ENCODE measurements at places on chromosomes 6 and 20. TPM values are rescaled to one million over a fixed set of nuclear protein-coding genes. Genes with fewer than 3 reads are reported as not detected.

IL17F gene
- polyA plus RNA-seq: not detected

PSORS1C1 gene
- 40.5 TPM for polyA plus RNA-seq

PRSS16 gene
- 31.6 TPM for polyA plus RNA-seq

TRIM15 gene
- 122 TPM for polyA plus RNA-seq

DNAH8 gene
- polyA plus RNA-seq: 0.01 TPM

GID8 gene
- polyA plus RNA-seq: 16.5 TPM

EPB41L1 gene
- polyA plus RNA-seq: 11.0 TPM

TSPO2 gene
- 1.9 TPM for polyA plus RNA-seq

IYD gene
- 5.9 TPM for polyA plus RNA-seq

FAM110A gene
- 11.4 TPM for polyA plus RNA-seq

PLG gene
- polyA plus RNA-seq: not detected

ZBTB2 gene
- 8.1 TPM for polyA plus RNA-seq

WFDC5 gene
- polyA plus RNA-seq: not detected

UST gene
- 1.4 TPM for polyA plus RNA-seq

SRPK1 gene
- polyA plus RNA-seq: 48.0 TPM

NKAIN2 gene
- polyA plus RNA-seq: not detected

DNA sequence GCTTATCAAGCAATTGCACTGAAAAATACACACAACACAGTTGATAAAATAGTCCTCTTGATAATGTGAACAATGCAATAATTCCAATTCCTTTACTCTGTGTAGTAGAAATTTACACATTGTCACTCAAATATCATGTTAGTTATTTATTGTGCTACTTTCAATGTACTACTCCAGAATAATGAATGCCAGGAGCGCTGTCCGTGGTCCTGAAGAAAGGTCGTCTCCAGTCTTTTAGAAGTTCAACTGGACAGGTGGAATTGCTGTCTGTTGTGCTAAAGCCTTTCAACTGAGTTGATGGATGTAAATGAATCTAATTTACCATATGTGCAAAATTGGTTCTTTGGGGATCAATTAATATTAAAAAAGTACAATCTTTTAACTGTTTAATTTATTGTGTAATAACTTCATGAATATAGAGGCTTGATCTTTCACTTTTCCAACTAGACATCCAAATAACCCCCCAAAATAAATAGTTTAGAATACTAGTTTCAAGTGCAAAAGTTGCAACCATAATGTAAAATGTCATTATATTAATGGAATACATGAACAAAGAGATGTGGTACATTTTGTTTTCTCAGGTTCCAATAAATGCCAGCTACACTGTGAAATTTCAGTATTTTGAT lies 3.2 kb downstream of the GRIK2 start:
- H3K27me3 ChIP-seq: peaks cover 3% of the 10 kb centered on the region
- peak; percentile 71 for DNase-seq
- no peaks in the 10 kb centered on the region for H3K36me3 ChIP-seq
- no peak overlapping the region for H3K4me3 ChIP-seq

GRCh38 chr6:120473804-120474203 lies 860.5 kb downstream of the TBC1D32 start:
- H3K27ac ChIP-seq: no peak overlapping the region
- DNase-seq: no peak
- no peaks in the 10 kb centered on the region for H3K4me1 ChIP-seq
- H3K27me3 ChIP-seq: no peaks in the 10 kb centered on the region
- no peaks in the 10 kb centered on the region for H3K36me3 ChIP-seq

DNA sequence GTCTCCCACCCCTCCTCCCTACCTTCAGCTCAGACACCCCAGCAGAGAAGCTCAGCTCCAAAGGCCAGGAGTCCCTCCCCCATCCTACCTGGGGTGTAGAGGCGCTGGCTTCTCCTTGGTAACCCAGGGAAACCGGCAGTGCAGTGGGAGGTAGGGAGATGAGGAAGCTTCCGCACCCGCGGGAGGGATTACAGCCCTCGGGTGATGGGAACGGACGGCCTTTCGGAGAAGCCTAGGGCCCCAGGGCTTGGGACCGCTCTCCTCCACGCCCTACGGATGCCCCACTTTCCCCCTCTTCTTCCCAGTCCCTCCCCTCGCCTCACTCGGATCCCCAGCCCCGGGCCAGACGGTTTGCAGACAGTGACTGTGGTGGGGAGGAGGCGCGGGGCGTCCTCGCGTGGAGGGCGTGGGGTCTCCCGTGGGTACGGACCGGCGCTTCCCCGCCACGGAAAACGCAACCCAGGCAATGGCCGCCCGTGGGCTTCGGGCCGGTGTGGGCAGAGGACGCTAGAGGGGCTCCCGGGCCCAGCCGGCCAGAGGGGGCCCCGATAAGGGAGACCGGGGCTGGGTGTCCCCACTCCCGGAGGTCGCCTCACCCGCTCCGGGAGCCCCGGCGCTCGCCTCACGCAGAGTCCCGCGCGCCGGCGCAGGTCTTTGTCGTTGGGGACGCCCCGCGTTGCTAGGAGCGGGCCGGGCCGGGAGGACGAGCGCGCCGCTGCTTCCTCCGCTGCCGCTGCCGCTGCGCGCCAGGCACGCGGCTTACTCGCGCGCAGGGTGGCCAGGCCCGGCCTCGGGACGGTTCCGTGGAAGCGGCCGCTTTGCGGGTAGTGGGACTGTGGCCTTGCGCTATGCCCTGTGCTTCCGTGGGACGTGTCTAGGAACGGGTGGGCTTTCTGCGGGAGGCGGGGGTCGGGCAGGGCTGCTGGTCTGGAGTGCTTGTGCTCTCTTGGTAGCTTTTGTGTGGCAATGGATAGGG lies 15.8 kb downstream of the AARS2 start:
- peak; percentile 42 for DNase-seq
- H3K36me3 ChIP-seq: peaks cover 16% of the 10 kb centered on the region
- peak overlapping the region; percentile 32 for H3K4me3 ChIP-seq
- H3K4me1 ChIP-seq: no peaks in the 10 kb centered on the region
- H3K27ac ChIP-seq: no peak overlapping the region

- DNase-seq: no peak
- no peaks in the 10 kb centered on the region for H3K36me3 ChIP-seq
- H3K27ac ChIP-seq: no peak overlapping the region
- no peak overlapping the region for H3K4me3 ChIP-seq
- H3K4me1 ChIP-seq: no peaks in the 10 kb centered on the region
These were observed 404.4 kb downstream of the GJA1 start for GRCh38 chr6:121839896-121840295.

- H3K4me1 ChIP-seq: no peaks in the 10 kb centered on the region
- no peak overlapping the region for H3K27ac ChIP-seq
- no peaks in the 10 kb centered on the region for H3K27me3 ChIP-seq
- H3K36me3 ChIP-seq: no peaks in the 10 kb centered on the region
These were observed 10.9 kb upstream of the MAS1 start for GRCh38 chr6:159879856-159880255.

- no peaks in the 10 kb centered on the region for H3K36me3 ChIP-seq
- H3K4me3 ChIP-seq: no peak overlapping the region
- no peak for DNase-seq
- peak overlapping the region; percentile 68 for H3K27ac ChIP-seq
These were observed 39.7 kb downstream of the PIM1 start for GRCh38 chr6:37209461-37210205.

- no peak for DNase-seq
- H3K27ac ChIP-seq: no peak overlapping the region
- peaks cover under 1% of the 10 kb centered on the region for H3K4me1 ChIP-seq
- no peaks in the 10 kb centered on the region for H3K27me3 ChIP-seq
These were observed 41.5 kb upstream of the MDFI start for GRCh38 chr6:41596807-41597206.

- H3K27ac ChIP-seq: no peak overlapping the region
- H3K36me3 ChIP-seq: no peaks in the 10 kb centered on the region
- no peaks in the 10 kb centered on the region for H3K27me3 ChIP-seq
These were observed 239.0 kb upstream of the KCNQ5 start for GRCh38 chr6:72382602-72383529.

GRCh38 chr20:9918348-9918747 lies 79.5 kb upstream of the PAK5 start:
- peaks cover 14% of the 10 kb centered on the region for H3K4me1 ChIP-seq
- no peak for DNase-seq
- no peaks in the 10 kb centered on the region for H3K27me3 ChIP-seq
- no peak overlapping the region for H3K4me3 ChIP-seq
- H3K27ac ChIP-seq: no peak overlapping the region

- no peaks in the 10 kb centered on the region for H3K36me3 ChIP-seq
- no peak overlapping the region for H3K27ac ChIP-seq
These were observed 47.7 kb upstream of the F13A1 start for GRCh38 chr6:6368040-6368683.

DNA sequence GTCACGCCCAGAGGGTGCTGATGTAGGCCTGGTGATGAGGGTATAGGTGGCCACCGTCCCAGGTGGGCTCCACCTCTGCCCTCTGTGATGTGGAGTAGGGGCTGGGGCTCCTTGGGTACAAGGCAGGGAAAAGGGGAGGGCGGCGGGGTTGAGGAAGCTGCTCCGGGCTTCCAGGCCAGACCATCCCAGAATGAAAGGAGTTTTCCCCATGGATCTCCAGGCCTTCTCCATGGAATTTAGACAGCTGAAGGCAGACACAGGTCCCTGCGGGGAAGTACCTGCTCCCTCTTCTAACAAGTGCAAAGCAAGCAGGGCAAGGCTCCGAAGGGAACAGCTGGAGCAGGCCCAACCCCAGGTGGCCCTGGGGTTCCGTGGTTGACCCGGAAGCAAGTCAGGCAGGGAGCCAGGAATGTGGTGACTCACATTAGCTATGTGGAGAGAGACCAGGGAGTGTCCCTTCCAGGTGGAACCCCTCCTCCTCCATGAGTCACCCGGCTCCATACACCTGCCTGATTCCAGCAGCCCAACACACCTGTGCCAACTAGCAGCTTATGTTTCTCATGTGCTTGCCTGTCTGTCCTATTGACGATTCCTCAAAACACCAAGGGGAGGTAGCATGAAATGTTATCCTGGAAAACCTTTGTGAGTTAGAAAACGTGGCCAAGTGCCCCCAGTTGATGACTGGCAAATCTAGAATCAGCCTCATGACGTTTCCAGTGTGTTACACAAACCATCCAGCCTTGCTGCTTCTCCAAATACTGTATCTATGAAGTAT lies 59.7 kb upstream of the SNX9 start:
- no peaks in the 10 kb centered on the region for H3K36me3 ChIP-seq
- peak; percentile 98 for DNase-seq
- peaks cover 25% of the 10 kb centered on the region for H3K4me1 ChIP-seq
- no peak overlapping the region for H3K4me3 ChIP-seq
- no peaks in the 10 kb centered on the region for H3K27me3 ChIP-seq
- peak overlapping the region; percentile 95 for H3K27ac ChIP-seq

GRCh38 chr20:46709055-46709458 lies 392 bp upstream of the SLC2A10 start:
- H3K27me3 ChIP-seq: no peaks in the 10 kb centered on the region
- DNase-seq: peak; percentile 36
- peaks cover 4% of the 10 kb centered on the region for H3K36me3 ChIP-seq
- peaks cover 15% of the 10 kb centered on the region for H3K4me1 ChIP-seq
- H3K27ac ChIP-seq: peak overlapping the region; percentile 75

GRCh38 chr6:167572841-167573271 lies 248.0 kb downstream of the TTLL2 start:
- DNase-seq: no peak
- no peaks in the 10 kb centered on the region for H3K27me3 ChIP-seq
- no peaks in the 10 kb centered on the region for H3K36me3 ChIP-seq
- H3K4me1 ChIP-seq: no peaks in the 10 kb centered on the region
- no peak overlapping the region for H3K27ac ChIP-seq
- H3K4me3 ChIP-seq: no peak overlapping the region

DNA sequence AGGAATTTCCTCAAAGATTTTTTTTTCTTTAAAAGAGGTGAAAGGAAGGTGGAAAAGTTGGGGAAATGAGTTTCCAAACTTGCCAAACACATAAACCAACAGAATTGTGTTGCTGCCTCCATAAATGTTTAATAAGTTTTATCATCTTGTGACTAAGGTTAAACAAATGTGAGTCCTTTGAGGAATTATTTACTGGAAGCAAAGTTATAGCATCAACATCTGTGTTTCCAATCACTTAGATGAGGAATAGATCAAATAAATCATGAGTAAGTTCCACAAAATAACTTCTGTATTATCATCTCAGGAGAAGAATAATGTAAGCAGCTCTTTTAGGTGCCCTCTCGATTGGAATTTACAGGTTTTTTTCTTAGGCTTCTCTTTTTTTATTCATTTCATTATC lies 20.5 kb downstream of the TSHZ2 start:
- no peak overlapping the region for H3K27ac ChIP-seq
- no peak overlapping the region for H3K4me3 ChIP-seq
- no peaks in the 10 kb centered on the region for H3K4me1 ChIP-seq

- H3K36me3 ChIP-seq: no peaks in the 10 kb centered on the region
- no peak overlapping the region for H3K4me3 ChIP-seq
- no peaks in the 10 kb centered on the region for H3K4me1 ChIP-seq
- DNase-seq: no peak
- H3K27me3 ChIP-seq: no peaks in the 10 kb centered on the region
These were observed 39.9 kb downstream of the AFDN start for GRCh38 chr6:167866642-167867041.

- no peak overlapping the region for H3K27ac ChIP-seq
- H3K36me3 ChIP-seq: peaks cover 86% of the 10 kb centered on the region
- peaks cover 19% of the 10 kb centered on the region for H3K4me1 ChIP-seq
- no peaks in the 10 kb centered on the region for H3K27me3 ChIP-seq
These were observed 83.1 kb downstream of the SYNJ2 start for GRCh38 chr6:158064725-158065251.

DNA sequence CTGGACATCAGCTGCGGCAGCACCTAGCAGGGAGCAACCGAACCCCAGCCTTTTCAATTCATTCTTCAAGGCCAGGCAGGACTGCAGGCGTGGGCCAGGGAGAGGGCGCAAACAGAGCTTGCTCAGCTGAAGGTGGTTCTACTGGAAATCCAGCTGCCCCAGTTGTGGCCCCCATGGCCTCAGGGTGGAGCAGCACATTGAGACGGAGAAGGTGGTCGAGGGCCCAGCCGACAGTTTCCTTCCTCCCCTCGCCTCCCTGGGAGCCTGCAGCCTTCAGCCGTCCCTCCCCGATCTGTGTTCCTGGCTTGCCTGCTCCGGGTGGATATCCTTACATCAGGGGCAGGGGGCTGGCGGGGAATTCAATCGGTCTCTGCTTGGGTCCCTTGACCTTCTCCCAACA lies 217.8 kb downstream of the ANKRD60 start:
- no peaks in the 10 kb centered on the region for H3K27me3 ChIP-seq
- H3K36me3 ChIP-seq: no peaks in the 10 kb centered on the region
- H3K4me3 ChIP-seq: no peak overlapping the region
- no peaks in the 10 kb centered on the region for H3K4me1 ChIP-seq

DNA sequence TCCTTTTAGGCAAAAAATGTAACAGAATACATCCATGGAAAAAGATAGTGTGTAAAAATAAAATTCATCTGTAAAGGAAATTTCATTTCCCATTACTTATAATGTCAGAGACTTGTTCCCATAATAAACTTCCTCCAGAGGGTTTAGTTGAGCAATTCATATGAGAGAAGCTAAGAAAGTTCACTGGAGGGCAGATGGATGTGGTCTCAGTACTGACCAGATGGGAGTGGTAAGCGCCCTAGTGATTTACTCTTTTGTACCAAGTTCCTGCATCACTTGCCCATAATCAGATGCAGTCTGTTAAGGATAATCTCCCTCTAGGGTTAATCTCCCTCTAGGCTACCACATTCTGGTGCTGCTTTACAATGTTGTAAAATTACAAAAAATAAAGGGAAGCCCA lies 61.7 kb downstream of the ESF1 start:
- H3K4me1 ChIP-seq: no peaks in the 10 kb centered on the region
- peaks cover 9% of the 10 kb centered on the region for H3K36me3 ChIP-seq
- no peaks in the 10 kb centered on the region for H3K27me3 ChIP-seq
- H3K4me3 ChIP-seq: no peak overlapping the region
- H3K27ac ChIP-seq: no peak overlapping the region
- no peak for DNase-seq

- no peaks in the 10 kb centered on the region for H3K27me3 ChIP-seq
- peak overlapping the region; percentile 83 for H3K4me3 ChIP-seq
- peak overlapping the region; percentile 95 for H3K27ac ChIP-seq
- DNase-seq: no peak
- peaks cover 7% of the 10 kb centered on the region for H3K4me1 ChIP-seq
These were observed 1.3 kb upstream of the RING1 start for GRCh38 chr6:33206864-33207551.

Data from small intestine (tissue), 16 donors.